NCI-H187 (cell line): ENCODE measurements at places on chromosomes 4 and X.

DNA sequence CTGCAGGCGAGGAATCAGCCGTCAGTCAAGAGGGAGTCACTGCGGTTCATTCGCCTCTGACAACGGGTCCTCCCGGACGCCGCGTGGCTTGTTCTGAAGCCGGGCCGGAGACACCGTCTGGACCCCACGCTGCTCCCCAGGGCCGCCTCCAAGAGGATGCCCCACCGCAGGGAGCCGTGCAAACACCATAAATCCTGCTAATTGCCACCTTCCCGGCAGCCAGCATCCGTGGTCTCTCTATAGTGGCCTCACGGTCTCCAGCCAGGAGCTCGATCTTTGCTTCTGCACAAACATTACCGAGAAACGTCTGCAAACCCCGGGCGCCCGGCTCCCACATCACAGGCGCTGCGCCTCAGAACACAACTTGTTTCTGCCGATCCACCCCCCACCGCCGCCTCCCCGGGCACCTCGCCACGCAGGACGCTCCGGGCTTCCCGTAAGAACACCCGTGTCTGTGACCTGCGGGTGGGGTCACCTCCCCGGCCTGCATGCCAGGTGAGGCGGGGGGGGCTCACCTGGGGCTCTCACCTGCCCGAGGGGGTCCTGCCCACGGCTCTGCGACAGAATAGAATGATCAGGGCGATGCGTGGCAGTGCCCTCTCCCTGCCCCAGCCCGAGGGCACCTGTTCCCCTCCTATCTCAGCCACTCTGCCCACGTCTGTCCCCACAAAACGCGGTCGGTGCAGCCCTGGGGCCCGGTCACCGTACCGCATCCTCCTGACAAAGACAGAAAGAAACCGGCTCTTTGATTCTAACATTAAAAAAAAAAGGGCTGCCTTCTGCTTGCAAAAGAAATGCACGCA lies 32.4 kb upstream of the PPP2R3B start:
- DNase-seq = no peak

DNA sequence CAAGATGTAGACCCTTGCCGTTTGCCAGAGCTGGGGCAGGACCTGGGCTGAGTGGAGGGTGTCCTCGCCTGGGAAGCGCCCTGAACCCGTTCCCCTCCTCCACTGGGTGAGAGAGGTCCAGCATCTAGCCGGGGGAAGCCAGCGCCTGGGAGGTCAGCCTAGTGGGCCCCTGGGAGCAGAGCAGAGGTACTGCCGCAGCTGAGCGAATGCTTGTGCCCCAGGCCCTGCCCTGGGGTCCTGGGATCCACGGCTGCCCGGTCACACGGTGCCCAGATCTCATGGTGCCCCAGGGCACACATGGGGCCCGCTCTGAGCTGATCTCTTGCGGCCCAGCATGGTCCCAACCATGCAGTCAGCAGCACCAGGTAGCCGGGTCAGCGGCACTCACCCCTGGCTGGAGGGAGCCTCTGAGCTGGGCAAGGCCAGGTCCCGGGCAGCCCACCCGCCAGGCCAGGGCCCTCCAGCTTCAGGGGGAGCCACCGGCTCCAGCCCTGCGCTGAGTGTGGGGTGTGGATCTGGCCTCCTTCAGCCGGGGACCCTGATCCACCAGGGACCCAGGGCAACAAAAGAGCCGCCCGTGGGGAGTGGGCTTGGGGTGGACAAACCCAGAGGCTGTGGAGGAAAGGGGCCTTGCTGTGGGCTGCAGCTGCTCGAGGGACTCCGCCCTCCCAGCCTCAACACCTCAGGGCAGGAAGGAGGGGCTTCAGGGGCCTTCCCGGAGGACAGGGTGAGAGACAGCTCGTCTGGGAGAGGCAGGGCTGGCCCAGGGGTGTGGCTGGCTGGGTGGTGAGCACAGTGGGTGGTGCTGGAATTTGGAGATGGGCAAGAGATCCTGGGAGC lies 4.1 kb upstream of the CPLX1 start:
- DNase-seq = no peak

DNA sequence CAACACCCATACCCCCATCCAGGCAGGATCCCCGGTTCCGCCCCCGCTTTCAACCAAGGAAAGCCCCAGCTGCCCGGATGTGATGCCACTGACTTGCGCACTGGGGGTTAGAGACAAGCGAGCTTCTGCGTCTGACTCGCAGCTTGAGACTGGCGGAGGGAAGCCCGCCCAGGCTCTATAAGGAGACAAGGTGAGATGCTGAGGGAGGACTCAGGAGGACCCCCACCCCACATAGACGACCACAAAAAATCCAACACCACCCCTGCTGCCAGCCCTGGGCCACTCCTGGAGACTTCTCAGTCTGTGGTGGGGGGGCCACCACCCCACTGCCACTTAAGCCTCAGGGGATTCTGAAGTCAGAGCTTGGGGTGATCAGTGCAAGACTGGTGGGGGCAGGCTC lies at the start of gene MAGEA4:
TSS of gene MAGEA4 (plus strand) at position 110 of the 400 bp plus-strand sequence. CDS start 10,776 bp downstream, outside the sequence.
- DNase-seq = no peak

- DNase-seq = no peak
Measured at GRCh38 chr4:168587411-168588125, 90.7 kb downstream of the PALLD start.

DNA sequence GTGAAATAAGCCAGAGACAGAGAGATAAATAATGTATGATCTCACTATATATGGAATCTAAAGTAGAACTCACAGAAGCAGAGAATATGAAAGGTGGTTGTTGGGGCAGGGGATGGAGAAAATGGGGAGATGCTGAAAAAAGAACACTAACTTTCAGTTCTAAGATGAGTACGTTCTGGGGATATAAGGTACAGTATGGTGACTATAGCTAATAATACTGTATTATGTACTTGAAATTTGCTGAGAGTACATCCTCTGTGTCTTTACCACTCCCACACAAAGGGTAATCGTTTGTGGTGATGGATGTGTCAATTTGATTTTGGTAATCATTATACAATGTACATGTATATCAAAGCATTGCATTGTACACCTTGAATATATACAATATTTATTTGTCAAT lies 6.6 kb downstream of the FBXL5 start:
- no peak for DNase-seq
